CD4-positive, alpha-beta memory T cell (primary cell): ENCODE measurements at places on chromosomes 5 and 9.

DNA sequence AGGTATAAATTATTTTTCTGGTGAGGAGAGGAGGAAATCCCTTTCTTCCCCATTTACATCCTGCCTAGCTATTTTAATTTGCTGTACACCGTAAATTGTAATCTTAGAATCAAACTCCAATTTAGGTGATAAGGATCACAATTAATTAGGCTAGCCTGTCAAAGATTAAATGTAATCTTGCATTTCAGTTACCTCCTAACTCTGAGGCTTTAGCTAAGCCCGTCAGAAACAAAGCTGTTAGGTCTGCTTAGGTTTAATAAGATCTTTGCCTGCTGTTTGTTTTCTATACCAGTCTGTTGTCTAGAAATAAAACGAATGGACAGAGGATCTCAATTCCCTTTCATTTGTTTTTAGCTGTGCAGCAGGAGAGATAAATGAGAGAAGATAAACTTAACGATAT, 51.5 kb downstream of the PIK3R1 start:
- no peak for DNase-seq

DNA sequence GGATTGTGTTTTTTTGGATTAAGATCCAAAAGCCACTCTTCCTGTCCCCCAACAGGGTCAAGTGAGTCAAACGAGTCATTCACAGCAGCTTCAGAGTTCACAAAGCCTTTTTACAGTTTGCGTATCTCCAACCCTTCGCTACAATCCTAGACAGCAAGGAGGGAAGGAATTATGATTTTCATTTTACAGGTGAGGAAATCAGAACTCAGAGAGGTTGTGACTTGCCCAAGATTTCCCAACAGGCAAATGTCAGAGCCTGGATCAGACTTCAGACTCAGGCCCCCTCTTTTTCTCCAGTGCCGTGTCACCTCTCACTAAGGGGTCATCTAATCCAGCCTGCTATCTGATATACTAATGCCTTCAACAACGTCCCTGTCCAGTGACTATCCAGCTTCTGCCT, 72.1 kb upstream of the XPA start:
- DNase-seq, result no peak

- DNase-seq, result no peak
Measured at GRCh38 chr5:8923526-8923925, 622.3 kb downstream of the SEMA5A start.

DNA sequence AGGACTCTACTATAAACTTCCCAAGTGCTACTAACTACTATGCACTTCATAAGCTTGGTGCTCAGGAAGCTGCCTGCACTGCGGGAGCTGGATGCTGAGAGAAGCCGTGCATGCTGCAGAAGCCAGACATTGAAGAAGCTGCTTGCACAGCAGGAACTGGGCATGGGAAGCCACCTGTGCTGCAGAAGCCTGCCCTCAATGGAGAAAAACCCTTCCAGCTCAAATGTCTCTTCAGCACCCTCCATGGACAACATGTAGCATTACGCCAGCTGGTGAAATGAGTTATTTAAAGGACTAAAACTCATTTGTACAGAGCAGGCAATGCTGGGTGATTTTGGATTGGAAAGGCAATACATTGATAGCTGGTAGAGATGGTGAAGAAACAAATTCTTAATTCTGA, 247.2 kb downstream of the KIF4B start:
- no peak for DNase-seq

DNA sequence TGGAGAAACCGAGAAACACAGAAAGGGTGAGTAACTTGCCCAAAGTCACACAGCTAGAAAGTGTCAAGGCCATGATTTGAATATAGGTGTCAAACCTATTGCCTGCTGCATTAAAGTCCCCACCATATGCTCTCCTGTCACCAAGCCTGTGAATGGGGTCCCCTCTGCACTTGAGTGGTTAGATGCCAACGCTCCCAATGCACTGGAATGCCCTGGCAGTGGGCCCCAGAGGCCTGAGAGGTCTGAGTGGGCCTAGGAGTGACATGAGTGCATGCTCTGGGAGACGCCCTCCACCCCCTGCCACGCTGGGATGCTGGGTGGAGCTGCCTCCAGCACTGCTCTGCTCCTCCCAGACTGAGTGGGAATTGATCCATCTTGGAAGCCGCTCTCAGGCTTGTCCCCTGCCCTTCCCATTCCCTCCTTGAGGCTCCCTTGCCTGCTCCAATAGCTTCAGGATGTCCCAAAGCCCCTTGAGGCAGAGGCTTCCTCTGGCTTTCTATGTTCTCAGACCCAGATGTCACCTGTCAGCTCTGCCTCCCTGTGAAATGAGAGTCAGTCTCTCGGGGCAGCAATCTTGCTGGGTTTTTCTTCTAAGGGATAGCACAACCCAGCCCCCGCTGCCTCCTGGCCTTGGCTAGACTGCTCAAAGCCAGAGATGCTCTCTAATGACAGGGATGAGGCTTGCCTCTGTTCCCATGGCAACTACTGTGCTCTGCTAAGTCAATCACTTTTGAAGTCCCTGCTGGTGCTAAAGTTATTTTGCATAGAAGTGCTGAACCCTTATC, 6.6 kb upstream of the ARSI start:
- no peak for DNase-seq

- DNase-seq, result no peak
Measured at GRCh38 chr5:142811866-142812557, 41.8 kb downstream of the ARHGAP26 start.

- DNase-seq, result no peak
Measured at GRCh38 chr5:126490167-126490940, 67.1 kb downstream of the GRAMD2B start.

DNA sequence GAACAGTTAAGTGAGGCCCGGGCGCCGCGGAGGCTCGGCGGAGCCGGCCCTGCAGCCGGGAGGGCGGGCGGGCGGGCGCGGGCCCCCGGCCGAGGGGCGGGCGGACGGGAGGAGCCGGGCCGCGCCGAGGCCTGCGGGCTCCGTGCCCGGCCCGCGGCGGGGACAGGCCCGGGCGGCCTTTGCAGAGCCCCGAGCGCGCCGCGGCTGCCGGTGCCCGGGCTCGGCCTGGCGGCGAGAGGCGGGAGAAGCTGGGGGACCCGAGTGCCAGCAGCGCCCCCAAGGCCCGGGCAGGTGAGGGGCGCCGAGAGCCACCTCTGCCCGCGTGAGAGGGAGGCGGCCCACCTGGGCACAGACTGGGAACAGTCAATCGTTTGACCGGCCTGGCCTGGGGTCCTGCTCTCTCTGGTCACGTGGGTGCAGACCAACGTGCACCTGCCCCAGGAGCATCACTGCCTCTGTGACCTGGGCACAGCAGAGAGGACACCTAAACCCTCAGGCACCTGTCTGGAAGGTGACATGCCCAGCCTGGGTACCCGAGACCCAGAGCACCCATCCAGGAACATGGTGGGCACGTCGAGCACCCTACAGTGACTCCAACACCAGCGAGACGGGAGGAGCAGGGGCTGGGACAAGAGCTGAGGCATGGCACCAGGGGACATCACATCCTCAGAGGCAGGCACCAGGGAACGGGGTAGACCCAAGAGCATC, 531 bp downstream of the MVB12B start:
- DNase-seq, result peak; percentile 17

DNA sequence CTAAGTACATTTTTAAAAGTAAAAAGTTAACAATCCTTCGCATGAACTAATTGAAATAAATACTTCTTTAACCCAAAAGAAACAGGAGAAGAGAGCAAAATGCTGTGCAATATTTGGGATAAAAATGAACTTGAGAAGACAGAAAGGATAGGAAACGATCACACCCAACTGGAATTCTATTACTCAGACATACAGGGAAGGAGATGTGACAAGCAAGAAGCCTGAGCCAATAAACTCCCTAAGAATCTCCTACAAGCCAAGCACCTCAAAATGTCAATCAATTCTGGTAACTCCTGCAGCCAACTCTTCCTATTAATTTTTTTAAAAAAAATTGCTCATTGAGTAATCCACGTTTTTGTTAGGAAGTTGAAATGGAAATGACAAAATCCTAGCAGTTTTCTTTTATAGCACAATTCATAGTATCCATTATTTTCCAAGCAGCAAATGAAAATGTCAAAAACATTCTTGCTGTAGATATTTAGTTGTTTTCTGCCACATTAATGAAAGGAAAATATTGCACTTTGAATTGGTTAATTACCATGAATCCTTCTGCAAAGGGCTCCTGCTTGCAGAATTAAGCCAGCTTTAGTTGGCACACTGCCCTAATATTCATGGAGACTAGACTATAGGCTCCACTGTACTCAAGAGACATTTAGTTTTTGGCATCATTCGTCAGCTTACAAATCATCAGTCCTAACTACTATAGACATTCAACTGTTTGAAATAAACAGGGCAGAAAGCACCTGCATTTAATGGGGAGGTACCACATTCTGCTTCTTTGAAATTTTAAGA, 89.0 kb downstream of the RFX3 start:
- DNase-seq, result no peak

GRCh38 chr9:114779352-114779845, 26.4 kb downstream of the TNFSF15 start:
- no peak for DNase-seq

DNA sequence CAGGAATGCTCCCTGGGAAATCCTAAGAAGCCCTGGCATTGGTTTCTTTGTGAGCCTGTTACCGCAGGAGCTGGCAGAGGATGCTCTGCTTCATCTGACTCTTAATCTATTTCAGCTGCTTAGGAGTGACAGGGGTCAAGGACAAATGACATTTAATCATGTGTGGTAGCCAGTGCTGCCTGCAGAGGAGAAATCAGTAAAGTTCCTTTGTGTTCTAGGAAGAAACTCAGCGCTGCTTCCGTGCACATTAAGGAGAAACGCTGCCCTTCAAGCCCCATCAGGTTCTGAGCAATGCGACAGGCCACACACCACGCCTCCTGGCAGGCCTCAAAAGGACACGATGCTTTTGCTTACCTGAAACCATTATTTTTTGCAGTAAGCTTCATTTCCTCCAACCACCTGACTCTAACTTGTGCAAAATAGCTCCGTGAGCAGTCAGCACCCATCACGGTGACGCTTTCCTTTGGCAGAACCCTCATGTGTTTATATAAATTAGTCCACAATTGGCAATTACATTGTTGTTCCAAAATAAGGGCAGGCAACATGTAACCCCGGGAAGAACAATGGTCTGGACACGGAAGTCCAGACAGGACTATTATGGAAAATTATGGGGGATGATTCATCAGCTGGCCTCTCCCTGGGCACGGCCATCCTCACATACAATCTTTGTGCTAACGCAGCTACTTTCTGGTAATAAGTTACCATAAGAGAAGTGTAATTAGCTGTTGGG, 387.9 kb upstream of the DAP start:
- DNase-seq, result no peak

DNA sequence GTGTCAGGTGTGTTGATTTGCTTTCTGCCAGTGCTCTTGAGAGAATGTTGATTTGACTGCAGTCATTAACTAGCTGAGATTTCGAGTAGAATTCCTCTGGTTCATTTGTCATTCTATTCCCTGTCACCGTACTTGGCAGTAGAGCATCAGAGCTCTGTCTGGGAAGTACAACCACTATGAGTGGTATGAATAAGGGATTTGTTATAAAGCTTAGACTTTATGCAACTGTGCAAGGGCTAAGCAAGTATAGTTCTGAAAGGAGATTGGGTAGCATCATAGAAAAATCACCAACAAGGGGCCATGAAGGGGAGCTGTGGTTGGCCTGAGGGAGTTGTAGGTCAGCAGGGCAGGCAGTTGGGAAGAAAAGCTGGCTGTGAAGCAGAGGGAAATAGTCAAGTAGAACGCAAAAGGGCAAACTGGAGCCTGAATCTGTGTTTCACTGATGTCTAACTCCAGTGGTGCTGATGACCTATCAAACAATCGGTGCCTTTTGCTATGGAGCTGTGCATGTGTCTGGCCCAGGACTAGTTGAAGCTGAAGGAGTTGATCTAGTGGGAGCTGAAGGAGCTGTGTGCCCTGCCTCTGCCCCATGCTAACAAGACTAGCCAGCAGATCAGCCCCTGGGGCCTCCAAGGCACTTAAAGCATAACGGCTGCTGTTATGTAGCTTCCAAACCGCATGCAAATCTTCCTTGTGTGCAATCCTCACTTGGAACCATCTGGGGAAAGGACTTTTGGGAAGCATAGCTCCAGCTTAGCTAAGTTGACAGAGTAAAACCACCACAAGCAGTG, 110.0 kb downstream of the SLC28A3 start:
- DNase-seq, result no peak

DNA sequence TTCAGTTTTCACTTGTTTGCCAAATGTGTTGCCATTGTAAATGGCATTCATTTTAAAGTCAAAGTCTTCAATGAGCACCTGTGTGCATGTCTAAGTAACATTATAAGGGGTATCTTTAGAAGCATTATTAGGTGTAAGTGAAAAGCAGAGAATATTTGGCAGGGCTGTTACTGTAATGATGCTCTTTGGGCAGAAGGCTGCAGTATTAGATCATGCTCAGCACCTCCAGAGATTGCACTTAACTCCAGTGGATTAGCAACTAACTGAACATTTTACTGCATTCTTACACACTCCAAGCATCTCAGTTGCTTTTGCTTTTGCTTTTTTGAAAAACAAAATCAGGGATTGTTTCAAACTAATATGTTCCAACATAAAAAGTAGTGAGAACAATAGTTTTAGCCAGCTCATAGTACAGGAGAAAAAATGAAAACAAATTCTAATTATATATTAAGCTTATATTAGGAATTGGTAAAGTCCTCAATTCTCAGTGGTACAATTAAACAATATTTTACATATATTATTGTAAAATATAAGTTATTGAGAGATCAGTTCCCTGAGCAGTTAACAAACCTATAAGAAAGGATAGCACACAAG, 1740.9 kb upstream of the CDH9 start:
- no peak for DNase-seq

DNA sequence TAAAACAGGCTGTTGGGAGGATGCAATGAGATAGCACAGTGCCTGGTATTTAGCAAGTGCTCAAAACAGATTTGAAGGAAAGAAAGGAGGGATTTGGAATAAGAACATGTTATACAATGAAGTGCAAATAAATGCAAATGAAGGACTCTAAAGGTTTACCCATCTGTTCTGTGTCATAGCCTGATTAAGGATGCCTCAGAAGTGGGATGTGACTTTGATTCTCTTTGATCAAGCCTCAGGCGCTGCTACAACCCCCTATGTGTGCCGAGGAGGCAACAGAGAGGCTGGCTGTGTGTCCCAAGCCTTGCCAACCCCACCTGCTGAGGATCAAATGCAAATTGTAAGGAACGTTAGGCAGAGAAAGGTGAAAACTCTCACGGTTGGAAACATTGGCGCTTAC, 27.2 kb downstream of the GGTA1 start:
- DNase-seq, result no peak

DNA sequence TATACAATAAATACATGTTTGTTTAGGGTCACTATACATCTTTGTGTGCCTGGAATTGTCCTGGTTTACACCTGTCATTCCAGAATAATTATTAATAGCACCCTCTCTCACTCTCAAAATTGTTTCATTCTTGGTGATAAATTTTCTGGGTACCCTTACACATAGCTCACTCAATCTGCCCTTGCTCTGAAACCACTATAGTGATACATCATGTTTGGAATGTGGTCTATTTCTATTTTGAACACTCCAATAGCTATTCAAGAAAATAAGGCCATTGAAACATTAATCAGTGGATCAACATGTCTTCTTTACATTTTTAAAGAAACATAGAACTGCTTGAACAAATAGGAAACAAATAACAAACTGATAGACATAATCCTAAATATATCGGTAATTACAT, 158.7 kb downstream of the ARRDC3 start:
- DNase-seq, result no peak
